ENCODE measurements at places on chromosomes 3 and 15. TPM values are rescaled to one million over a fixed set of nuclear protein-coding genes. Genes with fewer than 3 reads are reported as not detected.

The TTLL13 gene
- 0.04 TPM for polyA plus RNA-seq

The SLC22A13 gene
- polyA plus RNA-seq, result 0.13 TPM

- DNase-seq, result no peak
These were observed 245.2 kb downstream of the IL20RB start for GRCh38 chr3:137202941-137203340.

The TNFAIP8L3 gene
- 0.04 TPM for polyA plus RNA-seq

DNA sequence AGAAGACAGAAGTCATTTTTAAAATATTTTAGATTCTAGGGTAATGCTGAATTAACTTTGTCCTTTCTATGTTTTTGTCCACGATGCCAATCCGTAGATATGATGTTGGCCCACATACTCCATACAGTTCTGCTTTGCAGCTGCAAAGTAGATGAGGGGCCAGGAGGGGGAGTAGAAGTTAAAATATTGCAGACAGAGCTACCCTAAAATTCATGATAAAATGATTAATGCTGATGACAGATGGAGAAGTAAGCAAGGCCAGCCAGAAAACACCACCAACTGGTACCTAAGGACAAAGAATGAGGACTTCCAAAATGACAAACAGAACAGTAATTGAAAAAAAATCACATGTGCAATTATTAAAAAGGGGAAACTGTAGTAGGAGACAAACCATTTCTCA, 756.6 kb upstream of the ARPP21 start:
- no peak for DNase-seq

GRCh38 chr3:18786650-18787323, 361.5 kb upstream of the KCNH8 start:
- no peak for DNase-seq

DNA sequence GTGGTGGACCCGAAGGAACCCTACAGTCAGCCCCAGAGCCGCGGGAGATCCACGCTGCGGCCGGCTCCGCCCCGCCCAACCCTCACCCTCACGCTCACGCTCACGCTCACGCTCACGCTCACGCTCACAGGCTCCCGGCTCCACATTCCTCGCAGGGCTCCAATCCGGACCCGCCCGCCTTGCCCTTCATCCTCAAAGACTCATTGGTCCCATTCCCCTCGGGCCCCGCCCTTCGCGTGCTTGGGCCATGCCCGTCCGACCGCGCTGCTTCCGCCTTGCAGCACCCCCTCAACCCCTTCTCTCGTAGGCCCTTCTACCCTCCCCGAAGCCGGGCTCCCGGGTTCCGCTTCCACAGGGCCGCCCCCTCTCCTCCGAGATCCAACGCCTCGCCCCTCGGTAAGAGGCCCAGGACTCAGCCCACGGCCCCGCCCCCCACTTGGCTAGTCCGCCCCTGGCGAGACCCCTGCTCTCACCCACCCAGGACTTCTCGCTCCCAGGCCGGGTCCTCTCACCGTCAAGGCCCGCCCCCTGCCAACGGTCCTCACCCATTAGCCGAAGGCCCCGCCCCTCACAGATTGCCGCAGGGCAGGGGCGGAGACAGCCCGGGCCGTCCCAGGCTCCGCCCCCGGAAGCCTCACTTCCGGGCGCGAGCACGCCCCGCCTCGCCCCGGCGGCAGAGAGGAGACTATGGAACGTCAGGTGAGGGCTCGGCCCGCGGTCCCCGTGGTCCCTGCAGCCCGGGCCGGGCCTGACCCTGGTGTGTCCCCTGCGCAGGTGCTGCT, at the start of gene APEH:
APEH (plus strand) TSS at position 637 of the 782 bp plus-strand sequence; CDS start at position 688, 51 bp downstream.
- peak; percentile 86 for DNase-seq

The ANKRD63 gene
- polyA plus RNA-seq, result not detected
